Uterus (tissue), 4 donors: ENCODE measurements at places on chromosomes 12 and 14. TPM values are rescaled to one million over a fixed set of nuclear protein-coding genes. Genes with fewer than 3 reads are reported as not detected.

DNA sequence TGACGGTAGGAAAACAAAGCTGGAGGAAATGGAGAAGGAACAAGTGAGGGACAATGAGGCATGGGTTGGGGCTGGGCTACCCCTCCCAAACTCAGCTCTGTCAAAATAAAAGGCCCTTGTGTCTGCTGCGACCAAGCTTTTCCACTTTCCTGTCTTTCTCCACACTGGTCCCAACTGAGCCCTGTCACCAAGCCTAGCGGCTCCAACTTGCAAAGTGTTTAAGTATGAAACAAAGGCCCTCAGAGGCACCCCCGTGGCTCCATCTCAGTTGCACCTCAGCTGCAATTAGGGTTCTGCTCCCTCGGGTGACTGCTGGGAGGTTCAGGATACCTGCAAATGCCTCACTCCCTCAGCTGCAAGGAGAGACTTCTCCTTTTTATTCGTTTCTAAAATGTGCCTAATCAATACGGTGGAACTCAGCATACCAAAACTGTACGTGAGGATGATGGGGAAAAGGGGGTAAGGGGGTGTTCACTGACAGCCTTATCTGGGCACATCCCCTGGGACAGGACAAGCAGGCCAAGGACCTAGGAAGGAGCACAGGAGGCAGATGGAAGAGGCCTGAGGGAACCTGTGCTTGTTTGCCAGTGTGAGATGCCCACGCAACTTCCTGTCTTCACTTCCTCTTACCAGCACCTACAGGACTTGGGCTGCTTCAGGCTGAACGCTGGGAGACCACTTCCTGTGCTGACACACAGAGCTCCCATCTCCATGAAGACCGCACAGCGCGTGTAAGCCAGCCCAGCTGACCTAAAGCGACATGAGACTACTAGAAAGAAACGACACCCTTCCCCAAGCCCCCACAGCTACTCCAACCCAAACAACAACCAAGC lies 8.9 kb downstream of the VAMP1 start:
- DNase-seq = no peak

DNA sequence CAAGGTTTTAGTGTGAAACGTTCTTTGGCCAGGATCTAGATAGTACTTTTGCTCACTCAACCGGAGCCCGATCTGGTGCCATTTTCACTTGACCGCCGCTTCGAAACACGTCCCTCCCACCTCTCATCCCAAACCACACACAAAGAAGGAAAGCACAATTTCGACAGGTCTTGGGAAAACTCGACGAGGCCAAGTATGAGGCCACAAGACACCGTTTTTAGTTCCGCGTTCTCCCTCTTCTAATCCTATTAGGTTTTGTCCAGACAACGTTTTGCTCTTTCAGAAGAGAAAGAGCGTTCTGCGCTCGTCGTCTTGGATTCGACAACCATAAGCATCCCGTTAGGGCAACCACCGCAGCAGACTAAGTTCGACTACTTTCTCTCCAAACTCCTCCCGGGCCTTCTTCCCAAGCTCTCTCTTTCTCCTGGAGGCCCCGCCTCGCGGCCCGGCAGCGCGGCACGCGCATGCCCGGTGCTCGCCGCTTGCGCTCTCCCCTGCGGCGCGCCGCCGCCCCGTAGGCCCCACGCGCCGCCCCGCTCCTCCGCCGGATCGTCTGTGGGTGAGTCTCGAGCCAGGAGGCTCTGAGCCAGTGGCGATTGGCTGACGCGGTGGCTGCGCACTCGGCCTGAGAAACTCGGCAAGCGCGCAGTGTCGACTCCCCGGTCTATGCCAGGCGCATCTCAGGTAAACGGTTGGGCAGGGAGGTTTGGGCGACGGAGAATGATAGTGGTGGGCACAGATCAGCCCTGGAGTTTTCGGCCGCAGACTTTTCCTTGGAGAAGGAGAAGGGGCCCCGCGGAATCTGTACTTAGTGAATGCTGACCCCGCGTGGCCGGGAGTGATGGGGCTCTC lies at the start of gene MIPOL1:
MIPOL1 (plus strand) TSS at position 517 of the 852 bp plus-strand sequence. CDS start 49,952 bp downstream, outside the sequence.
- peak; percentile 83 for DNase-seq

GRCh38 chr12:96350982-96351381 lies 49.3 kb downstream of the CDK17 start:
- no peak for DNase-seq

Gene TSPAN8
- 0.51 TPM for total RNA-seq

GRCh38 chr12:98485792-98486340 lies 29.5 kb upstream of the TMPO start:
- no peak for DNase-seq

GRCh38 chr12:83210933-83211332 lies 524.2 kb downstream of the TMTC2 start:
- DNase-seq = no peak

DNA sequence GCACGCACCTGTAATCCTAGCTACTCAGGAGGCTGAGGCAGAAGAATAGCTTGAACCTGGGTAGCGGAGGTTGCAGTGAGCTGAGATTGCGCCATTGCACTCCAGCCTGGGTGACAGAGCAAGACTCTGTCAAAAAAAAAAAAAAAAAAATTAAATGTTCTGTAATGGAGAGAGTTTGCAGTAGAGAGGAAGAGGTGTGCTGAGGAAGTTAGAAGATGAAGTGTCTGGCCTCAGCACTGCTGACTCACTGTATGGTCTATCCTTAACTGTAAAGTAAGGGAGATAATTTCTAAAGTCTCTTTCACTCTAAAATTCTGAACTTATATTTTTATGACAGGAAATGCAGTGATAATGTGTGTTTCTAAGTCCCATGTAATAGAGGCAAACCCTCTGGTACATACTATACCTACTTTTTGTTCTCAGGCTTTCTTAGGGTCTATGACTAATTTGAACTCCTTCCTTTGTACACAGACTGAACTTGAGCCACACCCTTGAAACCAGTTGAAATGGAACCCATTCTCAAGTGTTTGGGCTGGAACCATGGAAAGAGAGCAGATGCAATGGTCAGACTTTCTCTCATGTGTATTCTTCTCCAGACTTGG lies 278.1 kb upstream of the FAR2 start:
- DNase-seq = no peak

Gene CCDC197
- not detected for total RNA-seq

DNA sequence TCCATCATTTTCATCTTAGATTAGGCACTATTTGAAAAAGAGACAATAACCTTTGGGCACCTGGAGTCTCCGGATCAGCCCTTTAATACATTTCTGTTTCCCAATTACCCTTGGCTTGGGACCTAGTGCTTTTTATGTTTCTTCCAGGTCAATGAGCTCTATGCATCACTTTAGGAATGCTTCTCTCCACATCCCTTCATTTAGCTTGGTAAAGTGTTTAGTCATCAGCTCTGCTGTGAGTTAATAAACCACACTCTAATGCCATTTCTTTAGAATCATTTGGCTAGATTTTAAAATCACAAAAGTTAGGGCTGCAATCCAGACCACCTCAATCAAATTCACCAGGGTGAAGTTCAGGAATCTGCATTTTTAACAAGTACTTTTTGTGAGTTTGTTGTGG lies 41.7 kb downstream of the RASSF9 start:
- DNase-seq = no peak

DNA sequence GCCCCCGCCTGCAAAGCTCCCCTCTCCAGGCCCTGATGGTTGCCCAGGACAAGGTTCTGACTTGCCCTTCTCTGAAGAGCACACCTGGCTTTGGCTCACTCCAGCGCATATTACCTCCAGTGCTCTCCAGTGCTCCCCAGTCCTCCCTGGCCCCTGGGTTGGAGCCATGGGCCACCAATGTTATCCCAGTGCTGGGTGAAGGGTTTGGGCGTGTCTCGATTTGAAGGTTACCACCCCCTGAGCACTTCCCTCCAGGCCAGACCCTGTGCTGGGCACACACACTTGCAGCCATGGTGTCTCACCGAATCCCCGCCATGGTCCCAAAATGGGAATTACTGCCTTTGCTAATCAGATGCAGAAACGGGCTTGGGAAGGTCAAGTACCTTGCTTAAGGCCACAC lies 11.1 kb downstream of the RITA1 start:
- DNase-seq = no peak

Gene FGF6
- total RNA-seq = not detected

DNA sequence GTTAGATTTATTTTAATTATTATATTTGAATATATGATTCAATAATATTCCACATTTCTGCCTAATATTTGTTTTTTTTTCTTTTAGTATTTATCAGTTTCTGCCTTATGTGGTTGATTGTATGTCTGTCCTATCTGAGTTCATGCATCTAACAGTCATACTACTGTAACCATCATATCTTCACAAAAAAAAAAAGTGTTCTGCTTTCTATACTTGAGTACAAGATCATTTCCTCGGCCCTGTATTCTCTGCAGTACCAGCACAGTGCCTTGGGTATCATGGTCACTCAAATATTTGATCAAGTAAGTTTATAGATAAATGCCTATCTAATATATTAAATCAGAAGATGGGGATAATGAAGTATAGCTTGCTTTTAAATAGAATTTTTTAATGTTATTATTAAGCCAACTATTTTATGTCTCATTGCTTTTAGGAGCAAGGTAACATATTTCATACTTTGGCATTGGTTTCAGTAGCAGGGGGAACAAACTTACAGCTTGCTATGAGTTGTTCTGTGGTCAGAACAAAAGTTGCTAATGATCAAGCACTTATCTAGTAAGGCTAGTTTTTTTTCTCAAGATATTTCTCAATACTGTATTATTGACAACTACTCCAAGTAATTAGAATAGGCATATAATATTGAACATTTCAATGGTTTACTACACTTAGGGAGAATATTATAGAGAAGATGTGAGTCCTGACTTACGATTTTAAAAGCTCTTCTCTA lies 290.5 kb upstream of the FBXO33 start:
- no peak for DNase-seq

DNA sequence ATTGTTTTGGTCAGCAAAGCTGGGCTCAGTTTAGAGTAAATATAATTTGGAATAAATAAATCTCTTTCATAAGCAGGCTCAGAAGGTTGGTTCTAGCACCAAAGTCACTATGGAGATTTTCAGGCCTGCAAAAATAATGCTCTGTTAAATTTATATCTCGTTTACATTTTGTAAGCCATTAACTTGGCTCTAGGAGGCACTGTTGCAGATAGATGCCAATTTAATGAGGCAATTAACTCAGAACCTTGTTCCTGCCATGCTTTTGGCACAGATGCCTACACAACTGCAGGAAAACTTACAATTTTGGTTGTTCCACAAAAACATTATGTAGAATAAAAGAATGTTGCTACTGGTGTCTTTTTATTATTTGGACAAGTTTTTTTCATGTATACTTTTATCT lies 428.1 kb downstream of the FLRT2 start:
- no peak for DNase-seq

- no peak for DNase-seq
Observed at GRCh38 chr14:69133206-69134125, 19.5 kb downstream of the DCAF5 start.

Gene KLRC4
- not detected for total RNA-seq

Gene KRT71
- not detected for total RNA-seq

GRCh38 chr12:70919176-70919575 lies 1.4 kb downstream of the PTPRR start:
- no peak for DNase-seq

Gene CMA1
- total RNA-seq = not detected
